ENCODE measurements at places on chromosomes 11 and 22. TPM values are rescaled to one million over a fixed set of nuclear protein-coding genes. Genes with fewer than 3 reads are reported as not detected.

Gene RFPL1
- not detected for total RNA-seq

Gene BAIAP2L2
- 8.3 TPM for total RNA-seq

Gene TRIM48
- total RNA-seq, result 0.06 TPM

Gene ELFN2
- total RNA-seq, result 5.8 TPM

Gene CSTF3
- 25.9 TPM for total RNA-seq

Gene SLC6A5
- total RNA-seq, result not detected

Gene TRIM49C
- total RNA-seq, result 0.07 TPM

Gene SSTR3
- not detected for total RNA-seq

Gene VSIG10L2
- not detected for total RNA-seq

Gene BLID
- not detected for total RNA-seq

Gene LDHAL6A
- not detected for total RNA-seq

Gene APOA4
- total RNA-seq, result not detected

Gene SORL1
- 1.9 TPM for total RNA-seq

Gene NXPE4
- not detected for total RNA-seq

Gene CCDC89
- total RNA-seq, result not detected

Gene OR5AP2
- not detected for total RNA-seq

Gene ATP5MG
- total RNA-seq, result 203 TPM

Gene MPPED1
- not detected for total RNA-seq

Gene C11orf87
- total RNA-seq, result not detected

Gene CRYBB2
- total RNA-seq, result 0.13 TPM

Gene PYGM
- 0.69 TPM for total RNA-seq

Gene PLA2G3
- not detected for total RNA-seq

Gene CD82
- total RNA-seq, result 5.1 TPM

Gene OR5A1
- total RNA-seq, result not detected

Gene NCR3LG1
- 3.6 TPM for total RNA-seq

Gene PATE4
- not detected for total RNA-seq

Gene DCHS1
- 0.15 TPM for total RNA-seq

Gene SLC37A2
- total RNA-seq, result 0.21 TPM

All from A549 treated with dexamethasone at 1 μM for 4 hours (cell line).